NCI-H187 treated with DMSO at 0.1 percent for 48 hours (cell line): ENCODE measurements at places on chromosomes 3 and 15.

GRCh38 chr3:76405196-76405595 lies 619.8 kb upstream of the ZNF717 start:
- DNase-seq = no peak

GRCh38 chr3:193731656-193732055 lies 138.6 kb downstream of the OPA1 start:
- DNase-seq = no peak

GRCh38 chr3:187810021-187810446 lies 64.8 kb upstream of the BCL6 start:
- no peak for DNase-seq

DNA sequence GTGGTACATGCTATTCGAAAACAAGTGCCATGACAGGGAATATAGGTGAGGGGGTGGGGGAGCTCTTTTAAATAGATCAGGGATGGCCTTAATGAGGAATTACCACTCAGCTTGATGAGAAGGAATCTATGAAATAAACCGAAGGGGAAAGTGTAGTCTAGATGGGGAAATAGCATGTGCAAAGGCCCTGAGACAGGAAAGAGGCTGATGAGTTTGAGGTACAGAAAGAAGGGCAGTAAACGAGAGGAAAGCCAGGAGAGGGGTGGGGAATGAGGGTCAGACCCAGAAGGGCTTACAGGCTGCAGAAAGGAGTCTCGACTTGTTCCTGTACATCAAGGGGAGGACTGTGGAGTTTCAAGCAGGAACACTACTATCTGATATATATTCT lies 12.2 kb downstream of the ATP2B2 start:
- no peak for DNase-seq

- DNase-seq = no peak
Observed at GRCh38 chr15:76904461-76905012, 603 bp downstream of the SCAPER start.

- DNase-seq = no peak
Observed at GRCh38 chr15:74799856-74800558, 12.6 kb upstream of the LMAN1L start.

DNA sequence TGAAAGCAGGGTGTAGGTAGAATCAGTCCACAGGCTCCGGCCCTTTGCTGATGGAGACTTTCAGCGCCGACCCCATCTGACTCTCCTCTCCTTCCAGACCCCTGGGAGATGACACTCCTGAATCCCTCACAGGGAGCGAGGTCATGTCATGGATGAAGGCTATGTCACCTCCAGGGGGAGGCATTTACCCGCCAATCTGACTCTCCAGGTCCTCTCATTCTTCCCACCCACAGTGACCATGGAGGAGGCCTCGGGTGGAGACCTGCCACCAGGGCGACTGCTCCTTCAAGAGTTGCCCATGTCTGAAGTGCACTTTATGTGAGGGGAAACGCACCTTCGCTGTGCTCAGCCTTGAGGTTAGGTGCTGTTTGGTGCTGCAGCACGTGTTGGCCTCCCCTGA lies 112.7 kb downstream of the KLF13 start:
- no peak for DNase-seq

DNA sequence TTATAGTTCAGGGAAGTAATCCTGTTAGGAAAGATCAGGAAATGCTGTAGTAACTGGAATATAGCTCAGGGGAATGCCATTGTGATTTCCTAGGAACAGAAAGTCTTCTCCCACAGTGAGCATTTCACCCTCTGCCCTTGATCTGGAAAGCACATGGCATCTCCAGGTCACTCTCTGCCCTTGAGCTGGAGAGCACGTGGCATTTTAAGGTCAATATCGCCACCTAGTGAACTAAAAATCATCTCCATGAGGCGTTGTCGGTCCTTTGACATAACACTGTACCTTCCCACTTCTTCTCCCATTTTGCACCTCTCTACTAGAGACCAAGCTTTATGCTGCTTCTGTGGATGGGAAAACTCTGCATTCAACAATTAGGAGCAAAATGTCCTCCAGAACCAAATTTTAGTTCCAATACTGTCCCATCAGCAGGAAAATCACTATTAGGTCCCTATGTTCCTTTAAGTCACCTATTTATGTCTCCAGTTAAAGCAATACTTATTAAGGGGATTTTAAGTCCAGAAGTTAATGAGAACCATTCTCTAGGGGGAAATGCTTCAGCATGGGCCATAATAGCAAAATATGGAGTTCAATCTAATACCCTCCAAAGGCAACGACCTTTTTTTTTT lies 54.7 kb upstream of the GK5 start:
- DNase-seq = peak; percentile 28

- no peak for DNase-seq
Observed at GRCh38 chr15:52086011-52086786, 26.4 kb downstream of the BCL2L10 start.

DNA sequence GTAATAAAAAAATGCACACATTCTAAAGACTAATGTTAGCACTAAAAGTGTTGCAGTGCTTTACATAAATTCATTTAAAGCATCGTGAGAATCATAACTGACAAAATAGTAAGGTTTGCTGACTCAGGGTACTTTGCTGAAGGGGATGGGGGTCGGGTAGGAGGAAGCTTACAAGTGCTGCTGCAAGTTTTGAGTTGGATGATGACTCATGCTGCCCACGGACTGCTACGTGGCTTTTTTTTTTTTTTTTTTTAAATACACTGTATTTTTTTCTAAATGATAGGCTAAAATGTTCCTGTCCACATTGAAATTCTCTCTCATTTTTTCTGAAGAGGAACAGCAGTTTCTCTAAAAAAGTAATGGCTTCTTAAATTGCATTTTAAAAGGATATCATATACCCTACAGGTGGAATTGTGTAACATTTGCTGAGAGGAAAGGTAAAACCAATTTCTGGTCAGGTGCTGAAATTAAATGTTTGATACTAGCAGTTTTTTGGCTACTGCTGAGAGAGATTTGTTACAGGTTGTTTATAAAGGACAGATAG lies 2.2 kb downstream of the MAPK6 start:
- no peak for DNase-seq

DNA sequence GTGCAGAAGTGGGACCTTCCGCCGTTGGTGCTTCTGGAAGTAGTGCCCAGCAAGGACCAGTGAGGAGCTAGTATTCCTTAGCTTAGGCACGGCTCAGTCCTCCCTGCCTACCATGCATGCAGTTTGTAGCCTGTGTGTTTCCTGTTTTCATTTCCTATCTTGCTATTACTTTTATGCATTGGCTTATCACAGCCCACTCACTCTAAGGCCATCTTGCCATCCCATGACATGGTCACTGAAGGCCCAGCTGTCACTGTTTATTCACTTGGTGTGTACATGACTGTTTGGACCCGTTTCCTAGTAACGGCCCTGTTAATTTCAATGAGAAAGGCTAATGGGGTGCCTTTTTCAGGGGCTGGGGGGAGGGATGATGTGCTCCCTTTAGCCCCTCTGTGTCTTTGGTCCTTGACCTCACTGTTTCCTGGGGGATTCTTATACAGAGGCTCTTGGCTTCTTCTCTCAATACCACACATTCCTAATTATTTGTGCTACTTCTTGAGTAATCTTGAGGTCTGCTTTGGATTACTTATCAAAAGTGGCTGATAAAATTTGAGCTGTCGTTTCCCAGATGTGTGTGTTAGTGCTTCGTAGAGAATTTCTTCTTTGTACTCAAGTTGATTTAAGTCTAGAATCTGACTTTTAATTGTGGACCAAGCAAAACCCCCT lies 24.5 kb upstream of the TRAK1 start:
- DNase-seq = no peak

GRCh38 chr3:143328451-143328850 lies 208.9 kb downstream of the CHST2 start:
- no peak for DNase-seq

DNA sequence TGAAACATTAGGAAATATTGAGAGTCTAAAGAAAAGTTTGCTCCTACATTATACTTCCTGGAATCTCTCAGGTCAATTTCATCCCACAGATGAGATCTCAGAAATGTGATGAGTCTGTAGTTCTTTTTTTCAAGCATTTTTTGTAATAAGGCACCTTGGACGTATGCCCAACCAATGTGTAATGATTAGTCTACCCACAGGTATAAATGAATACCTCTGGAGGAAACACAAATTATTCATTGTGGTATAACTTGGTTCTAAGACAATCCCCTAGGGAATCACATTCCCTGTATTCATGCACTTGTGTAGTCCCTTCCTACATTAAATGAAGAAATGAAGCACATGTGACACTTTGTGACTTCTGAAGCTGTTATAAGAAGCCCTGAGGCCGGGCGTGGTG lies 596.2 kb upstream of the UBE2E2 start:
- no peak for DNase-seq

- no peak for DNase-seq
Observed at GRCh38 chr15:91894606-91895005, 41.1 kb downstream of the SLCO3A1 start.

DNA sequence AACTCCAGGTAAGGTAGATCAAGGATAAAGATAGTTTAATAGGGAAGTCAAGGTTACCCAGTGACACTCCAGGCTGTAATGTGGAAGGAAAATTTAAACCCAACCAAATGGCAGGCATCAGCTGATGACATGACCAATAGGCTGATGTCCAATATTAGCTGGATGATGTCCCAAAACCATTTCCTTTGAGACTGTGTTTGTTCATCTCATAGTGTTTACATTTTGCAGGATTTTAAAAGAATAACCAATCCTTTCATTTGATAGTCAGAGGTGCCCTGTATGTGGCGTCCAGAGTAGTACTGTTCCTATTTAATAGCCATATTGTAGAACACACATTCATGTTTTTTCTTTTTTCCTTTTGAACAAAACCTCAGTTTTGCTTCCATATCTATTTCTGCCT lies 23.3 kb upstream of the TMEM158 start:
- DNase-seq = no peak

DNA sequence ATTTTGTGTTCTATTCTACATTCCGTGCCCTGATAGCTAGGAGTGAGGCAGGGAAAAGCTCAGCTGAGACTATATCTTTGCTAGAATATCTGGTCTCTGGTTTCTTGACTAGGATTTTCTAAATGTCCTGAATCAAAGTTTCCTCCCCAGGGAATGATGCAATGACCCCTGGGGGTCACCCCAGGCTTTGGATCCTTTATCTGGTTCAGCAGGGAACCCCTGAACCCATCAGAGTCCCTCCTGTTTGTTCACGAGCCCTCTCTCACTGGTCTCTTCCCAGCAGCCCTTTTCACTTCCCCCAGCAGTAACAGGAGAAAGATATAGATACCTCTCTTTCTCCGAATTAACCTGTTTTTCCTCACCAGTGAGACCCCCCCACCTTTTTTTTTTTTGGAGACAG lies 14.3 kb downstream of the TM2D3 start:
- DNase-seq = no peak

DNA sequence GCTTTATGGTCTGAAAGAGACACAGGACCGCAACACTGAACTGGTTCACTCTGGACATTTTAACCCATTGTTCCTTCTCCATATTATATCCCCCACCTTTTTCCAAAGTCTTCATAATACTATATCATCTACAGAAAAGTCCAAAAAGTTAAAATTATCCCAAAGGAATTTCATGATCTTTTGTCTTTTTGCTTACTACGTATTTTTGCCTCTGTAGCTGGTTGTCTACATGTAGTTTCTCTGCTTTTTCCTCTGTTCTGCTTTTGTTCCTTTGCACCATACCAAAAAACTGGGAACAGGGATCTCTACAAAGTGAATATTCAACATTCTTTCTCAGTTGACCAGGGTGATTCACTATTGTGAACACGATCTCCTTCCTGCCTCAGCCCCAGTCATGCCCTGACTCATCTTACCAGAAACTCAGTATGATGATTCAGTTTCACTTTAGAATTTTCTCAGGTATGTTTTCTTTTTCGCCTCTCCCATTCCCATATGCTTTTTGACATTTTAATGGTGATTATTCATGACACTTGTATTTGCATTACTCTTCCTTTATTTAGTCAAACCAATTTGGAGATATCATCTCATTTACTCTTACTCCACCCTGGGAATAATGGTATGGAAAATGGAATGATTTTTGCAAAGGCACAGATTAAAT lies 14.5 kb downstream of the EMC4 start:
- no peak for DNase-seq

DNA sequence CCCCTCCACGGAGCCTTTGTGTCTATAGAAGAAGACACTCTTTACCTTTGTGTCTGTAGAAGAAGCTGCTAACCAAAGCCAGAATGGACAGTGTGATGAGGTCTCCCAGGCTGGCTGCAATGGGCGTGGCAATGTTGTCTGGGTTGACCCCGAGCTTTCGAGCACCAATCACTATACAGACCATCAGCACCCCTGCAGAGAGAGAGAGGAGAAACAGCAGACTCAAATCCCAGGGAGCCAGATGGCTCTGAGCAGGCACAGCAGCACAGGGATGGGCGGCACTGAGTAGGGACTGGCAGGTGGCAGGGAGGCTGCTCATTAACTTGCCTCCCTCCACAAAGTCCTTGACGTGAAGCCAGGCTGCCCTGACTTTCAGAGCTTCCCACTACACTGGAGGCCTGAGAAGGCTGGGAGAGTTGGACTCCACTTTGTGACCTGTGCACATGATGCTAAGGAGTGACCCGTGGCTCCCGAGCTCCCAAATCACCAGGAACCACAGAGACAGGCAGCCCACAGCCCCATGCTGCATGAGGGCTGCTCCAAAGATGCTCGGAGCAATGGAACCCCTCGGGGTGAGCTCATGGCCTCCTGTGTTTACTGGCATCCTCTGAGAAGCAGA lies 53.9 kb downstream of the ROPN1B start:
- no peak for DNase-seq

GRCh38 chr3:18363338-18363737 lies 61.8 kb downstream of the SATB1 start:
- no peak for DNase-seq

DNA sequence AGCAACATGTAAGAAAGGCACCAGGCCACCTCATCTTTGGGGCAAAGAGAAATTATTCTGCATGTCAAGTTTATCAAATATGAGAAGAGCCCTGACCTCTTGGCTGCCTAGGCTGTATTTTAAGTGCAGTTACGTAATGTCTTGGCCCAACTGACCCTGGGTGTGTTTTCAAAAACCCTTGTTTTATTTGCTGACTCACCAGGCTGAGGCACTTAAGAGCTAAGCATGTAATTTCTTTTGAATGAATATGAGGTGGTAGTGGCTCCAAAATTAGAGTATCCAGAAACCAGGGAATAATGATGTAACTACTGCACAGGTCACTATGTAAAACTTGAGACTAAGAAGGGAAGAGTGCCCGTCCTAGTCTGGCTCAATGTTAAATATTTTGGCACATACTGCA lies 24.3 kb downstream of the PGPEP1L start:
- DNase-seq = no peak

GRCh38 chr15:58223432-58223831 lies 85.3 kb downstream of the AQP9 start:
- no peak for DNase-seq

DNA sequence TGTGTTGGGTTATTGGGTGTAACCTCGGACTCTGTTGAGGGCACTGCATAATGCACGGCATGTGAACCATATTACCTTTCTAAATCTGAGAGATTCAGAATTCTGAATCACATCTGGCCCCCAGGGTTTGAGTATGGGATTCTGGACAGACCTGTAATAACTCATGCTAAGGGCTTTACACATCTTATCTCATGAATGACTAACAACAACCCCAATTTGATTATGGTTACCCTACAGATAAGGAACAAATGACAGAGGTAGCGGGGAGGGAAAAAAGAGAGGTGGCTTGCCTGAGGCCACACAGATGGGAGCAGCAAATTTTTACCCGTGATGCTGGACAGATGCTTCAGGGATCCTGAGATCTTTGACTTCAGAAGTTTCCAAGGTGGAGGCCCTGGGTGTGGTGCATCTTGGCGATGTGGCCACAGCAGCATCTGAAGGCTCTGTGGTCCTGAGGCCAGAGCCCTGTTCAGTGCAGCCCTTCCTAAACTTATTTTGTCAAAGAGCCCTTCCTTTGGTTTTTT lies 43.8 kb downstream of the POMGNT2 start:
- DNase-seq = no peak

- DNase-seq = no peak
Observed at GRCh38 chr3:160401291-160402095, 2.0 kb downstream of the SMC4 start.
